ENCODE measurements at places on chromosomes 3 and 15.

- DNase-seq = no peak
Measured at GRCh38 chr3:78812166-78812565, 955.6 kb downstream of the ROBO1 start.

DNA sequence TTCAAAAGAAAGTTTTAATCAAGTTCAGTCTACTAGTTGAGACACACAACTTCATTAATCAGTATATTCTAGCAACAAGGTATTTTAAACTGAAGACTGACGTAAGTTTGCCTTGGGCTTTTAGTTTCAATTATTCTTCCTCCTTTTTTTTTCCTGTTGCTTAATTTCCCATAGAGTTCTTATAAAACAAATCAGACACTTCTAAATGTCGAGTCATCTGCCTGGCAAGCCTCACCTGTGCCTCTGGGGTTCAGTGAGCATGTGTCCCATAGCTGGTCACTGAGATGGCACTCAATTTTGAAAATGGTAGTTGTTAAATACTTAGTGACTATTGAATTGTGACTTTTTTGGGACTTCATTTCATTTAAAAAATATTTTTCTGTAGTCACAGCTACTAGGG is 27.4 kb downstream of the NKIRAS1 start:
- DNase-seq = no peak

GRCh38 chr15:91919014-91919534 is 65.6 kb downstream of the SLCO3A1 start:
- no peak for DNase-seq

DNA sequence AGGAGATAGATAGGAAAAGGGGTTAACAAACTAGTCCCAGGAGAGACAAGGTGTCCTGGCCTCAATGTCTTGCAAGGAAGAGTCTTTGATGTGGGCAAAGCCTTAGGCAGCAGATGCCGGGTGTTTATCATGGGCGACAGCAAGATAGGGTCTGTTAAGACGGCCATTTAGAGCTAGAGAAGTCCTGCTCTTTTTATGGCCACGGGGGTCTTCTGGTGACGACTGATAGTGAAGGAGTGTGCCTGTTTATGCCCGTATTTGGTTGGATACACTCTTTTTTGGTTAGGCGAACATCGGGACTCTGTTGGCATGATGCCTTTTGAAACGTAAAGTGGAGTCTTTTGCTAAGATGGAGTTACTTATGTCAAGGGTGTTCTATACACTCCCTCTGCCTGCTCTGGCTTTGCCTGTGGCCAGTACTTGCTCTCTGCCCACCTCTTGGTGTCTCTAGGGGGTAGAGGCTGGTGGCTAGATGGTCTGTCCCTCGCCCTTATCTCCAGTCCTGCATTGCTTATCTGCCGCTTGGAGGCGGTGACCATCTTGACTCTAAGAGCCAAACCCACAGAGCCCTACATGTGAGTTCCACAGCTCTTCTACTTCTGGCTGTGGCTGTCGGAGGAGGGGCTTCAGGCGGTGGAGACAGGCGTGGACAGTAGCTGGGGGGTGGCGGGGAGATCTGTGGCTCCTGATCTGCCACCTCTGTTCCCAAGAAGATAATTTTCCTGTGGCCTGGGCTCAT is 55.8 kb upstream of the ZBTB38 start:
- no peak for DNase-seq

DNA sequence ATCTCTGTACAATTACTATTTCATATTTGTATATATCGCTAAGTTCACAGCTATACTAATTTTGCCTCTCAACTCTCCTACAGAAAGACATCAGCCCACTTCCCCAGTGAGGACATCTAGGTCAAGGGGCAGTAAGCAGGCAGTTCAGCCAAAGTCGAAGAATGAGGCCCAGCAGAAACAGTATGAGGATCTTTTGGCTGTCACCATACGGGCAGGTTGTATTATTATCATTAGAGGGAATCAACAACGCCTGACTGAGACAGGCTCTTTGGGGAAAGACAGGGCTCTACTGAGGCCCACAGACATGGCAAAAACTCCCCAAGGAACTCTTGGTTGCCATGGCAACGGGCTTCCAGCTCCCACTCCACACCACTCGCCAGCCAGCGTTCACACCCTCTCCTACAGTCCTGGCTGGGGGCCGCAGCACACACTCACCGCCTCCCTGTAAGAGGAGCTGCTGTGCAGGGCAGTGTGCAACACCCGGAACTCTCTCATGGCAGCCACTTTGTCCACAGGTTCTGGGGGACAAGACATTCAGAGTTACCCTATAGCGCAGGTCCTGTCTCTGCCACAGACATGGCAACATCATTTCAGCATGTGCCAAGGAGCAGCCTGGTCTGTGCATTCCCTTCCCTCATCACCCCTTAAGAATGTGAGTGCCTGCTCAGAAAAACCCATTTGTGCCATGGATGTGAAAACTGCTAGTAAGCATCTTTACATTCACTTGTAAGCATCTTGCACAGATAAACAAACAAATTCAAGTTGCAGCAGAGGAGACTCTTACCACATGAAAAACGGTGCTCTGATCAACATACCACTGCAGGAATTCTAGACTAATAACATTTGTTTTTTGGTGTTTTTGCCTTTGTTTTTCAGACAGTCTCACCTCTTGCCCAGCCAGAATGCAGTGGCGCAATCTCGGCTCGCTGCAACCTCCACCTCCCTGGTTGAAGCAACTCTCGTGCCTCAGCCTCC is 8.8 kb downstream of the UBL7 start:
- no peak for DNase-seq

All from DMS79 treated with DMSO at 0.1 percent for 48 hours (cell line).